ENCODE measurements at places on chromosomes 11 and 22.

GRCh38 chr11:70483077-70483861 lies 84.9 kb downstream of the CTTN start:
- DNase-seq, result no peak

GRCh38 chr11:67314218-67314617 lies 10.9 kb downstream of the SSH3 start:
- no peak for DNase-seq

GRCh38 chr11:79932612-79933011 lies 491.8 kb upstream of the TENM4 start:
- DNase-seq, result no peak

GRCh38 chr11:111581341-111581740 lies 20.9 kb upstream of the SIK2 start:
- no peak for DNase-seq

DNA sequence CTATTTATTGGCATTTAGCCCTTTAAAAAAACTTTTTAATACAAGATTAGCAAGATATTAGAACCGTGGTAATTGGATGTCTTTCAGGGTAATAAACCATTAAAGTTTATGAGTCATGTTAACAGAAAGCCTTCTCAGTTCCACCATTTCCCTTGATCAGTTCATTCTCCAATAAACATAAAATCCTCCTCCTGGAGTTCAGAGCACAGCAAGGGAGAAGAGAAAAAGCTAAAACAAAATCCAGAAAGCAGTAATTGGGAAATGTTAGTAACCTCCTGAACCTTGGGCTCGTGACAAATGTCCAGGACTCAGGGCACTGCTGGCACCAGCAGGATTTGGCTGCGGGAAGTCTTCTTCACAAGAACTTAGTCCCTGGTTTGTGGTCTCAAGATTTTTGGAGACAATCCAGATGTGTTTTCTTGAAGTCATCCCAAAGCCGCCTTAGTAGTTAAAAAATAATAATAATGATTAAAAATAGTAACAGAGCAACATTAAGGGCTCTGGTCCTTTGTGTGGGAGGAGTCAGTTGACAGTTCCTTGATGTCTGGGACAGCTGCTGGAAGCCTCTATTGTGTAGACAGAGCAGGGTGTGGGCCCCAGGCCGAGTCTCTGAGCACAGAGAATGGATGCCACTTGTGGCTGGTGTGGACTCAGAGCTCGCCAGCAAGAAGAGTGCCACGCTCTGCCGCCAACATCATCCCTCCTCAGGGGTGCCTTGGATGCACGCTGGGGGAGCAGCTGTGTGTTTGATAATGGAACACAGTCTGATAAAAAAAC lies 43.4 kb upstream of the PITPNB start:
- no peak for DNase-seq
